Mesenteric fat pad (tissue), 1 donor: ENCODE measurements at places on chromosomes 3 and 15.
A peak's percentile ranks its signal among the peaks of the same experiment; 100 is the strongest.

GRCh38 chr15:96347181-96348111 is 16.9 kb downstream of the NR2F2 start:
- DNase-seq: no peak

DNA sequence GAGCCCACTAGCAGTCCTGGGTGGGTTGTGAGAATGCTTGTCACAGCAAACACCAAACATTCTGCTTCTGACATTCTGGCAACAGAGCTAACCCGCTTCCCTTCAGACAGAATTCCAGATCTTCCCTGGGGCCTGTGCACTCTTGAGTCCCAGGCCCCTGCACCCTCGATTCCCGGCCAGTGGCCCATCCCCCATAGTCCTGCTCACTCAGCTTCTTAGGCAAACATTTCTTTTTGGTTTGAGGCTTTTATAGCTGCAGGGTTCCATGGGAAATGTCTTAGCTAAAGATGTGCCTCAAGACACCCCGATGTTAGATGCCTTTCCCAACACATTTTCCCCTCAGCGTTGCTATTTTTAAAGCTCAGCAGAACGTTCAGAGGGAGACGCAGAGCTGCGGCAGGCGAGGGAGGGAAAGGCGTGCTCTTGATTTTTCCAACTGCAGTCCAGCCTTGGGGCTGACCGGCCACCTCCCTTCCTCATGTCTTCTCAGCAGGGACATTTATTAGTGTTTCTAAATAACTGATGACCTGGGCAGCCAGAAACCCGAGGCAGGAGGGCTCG is 35.2 kb downstream of the ABTB1 start:
- peak; percentile 69 for DNase-seq

- no peak for DNase-seq
These were observed 37.8 kb upstream of the MUC4 start for GRCh38 chr3:195849322-195850074.

- no peak for DNase-seq
These were observed 25.7 kb downstream of the ATOSA start for GRCh38 chr15:52653431-52653964.

- no peak for DNase-seq
These were observed 262.1 kb downstream of the LPP start for GRCh38 chr3:188416041-188416440.

GRCh38 chr3:8827641-8828040 is 58.2 kb upstream of the OXTR start:
- no peak for DNase-seq

GRCh38 chr3:150014782-150015181 is 44.1 kb upstream of the PFN2 start:
- DNase-seq: no peak
